ENCODE measurements at places on chromosomes 4 and X. TPM values are rescaled to one million over a fixed set of nuclear protein-coding genes. Genes with fewer than 3 reads are reported as not detected.

SH2D1A gene
- not detected for total RNA-seq

MID1 gene
- 13.9 TPM for total RNA-seq

SLC6A14 gene
- total RNA-seq = not detected

NEUROG2 gene
- not detected for total RNA-seq

HSFX4 gene
- not detected for total RNA-seq

VCX3B gene
- not detected for total RNA-seq

MAGEA12 gene
- not detected for total RNA-seq

BMPR1B gene
- total RNA-seq = 8.1 TPM

H2BW2 gene
- not detected for total RNA-seq

MAGEA10 gene
- total RNA-seq = not detected

SPANXD gene
- not detected for total RNA-seq

TMPRSS11D gene
- not detected for total RNA-seq

MECP2 gene
- 16.5 TPM for total RNA-seq

CENPVL2 gene
- not detected for total RNA-seq

SORBS2 gene
- total RNA-seq = 3.7 TPM

WAS gene
- total RNA-seq = not detected

Measured in mesangial cell (primary cell).